HT1080 (cell line): ENCODE measurements at places on chromosomes 3 and 15. TPM values are rescaled to one million over a fixed set of nuclear protein-coding genes. Genes with fewer than 3 reads are reported as not detected.

- no peak for DNase-seq
Measured at GRCh38 chr15:79193549-79193948, 89.0 kb upstream of the ANKRD34C start.

Gene LDHAL6B
- total RNA-seq = not detected in 2 replicates

GRCh38 chr3:132622761-132623160 is 25.7 kb downstream of the ACKR4 start:
- DNase-seq = no peak

DNA sequence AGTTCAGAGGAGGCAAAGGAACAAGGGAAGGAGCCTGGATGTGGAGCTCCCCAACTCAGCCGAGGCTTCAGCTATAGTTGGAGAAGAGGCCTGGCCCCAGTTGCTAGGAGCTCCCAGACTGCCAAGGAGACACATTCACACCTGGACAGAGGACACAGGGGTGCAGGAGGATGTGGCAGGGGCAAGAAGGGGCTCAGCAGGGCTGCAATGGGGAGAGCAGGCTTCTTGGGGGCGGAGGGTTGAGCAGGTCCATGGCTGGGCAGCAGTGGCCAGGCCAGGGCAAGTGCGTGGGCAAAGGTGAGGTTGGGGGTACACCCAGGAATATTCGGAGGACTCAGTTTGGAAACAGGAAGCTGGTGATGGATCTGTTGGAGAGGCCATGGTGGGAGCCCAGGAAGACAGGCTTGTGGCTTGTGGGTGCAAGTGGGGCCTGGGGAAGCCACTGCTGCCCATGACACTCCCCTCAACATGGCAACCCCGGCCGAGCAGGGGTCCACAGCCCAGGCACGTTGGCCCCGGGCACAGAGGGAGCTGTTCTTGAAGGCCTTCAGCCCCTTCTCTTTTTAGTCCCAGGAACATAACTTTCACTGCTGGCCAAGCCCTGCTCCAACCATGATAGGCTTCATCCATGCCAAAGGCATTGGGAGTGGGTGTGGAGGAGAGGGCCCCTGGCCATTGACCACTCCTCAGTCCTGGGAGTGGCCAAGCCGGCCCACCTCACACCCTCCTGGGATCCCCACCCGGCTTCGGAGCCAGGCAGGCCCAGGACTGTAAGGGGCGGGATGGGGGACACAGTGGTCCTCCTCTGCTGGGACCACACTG is 33.3 kb downstream of the TSPAN3 start:
- no peak for DNase-seq

DNA sequence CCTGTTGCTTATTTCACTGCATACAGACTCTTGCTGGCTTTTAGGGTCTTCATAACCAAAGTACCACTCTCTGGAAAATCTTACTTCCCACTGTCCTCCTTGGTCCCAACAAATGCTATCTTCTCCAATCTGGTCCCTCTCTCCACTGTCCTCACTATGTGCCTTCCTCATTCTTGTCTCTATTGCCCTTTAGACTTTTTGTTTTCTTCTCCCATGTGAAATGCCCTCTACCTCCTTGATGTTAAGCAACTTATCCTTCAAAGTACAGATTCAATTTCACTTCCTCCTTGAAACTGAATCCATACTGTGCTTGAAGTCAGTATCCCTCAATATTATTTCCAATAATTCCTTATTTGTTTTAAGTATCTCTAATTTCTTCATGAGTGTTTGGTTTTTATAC is 60.8 kb downstream of the CGGBP1 start:
- no peak for DNase-seq

Gene SLC12A1
- not detected in 2 replicates for total RNA-seq

- no peak for DNase-seq
Measured at GRCh38 chr3:99175276-99175812, 273.8 kb upstream of the DCBLD2 start.

DNA sequence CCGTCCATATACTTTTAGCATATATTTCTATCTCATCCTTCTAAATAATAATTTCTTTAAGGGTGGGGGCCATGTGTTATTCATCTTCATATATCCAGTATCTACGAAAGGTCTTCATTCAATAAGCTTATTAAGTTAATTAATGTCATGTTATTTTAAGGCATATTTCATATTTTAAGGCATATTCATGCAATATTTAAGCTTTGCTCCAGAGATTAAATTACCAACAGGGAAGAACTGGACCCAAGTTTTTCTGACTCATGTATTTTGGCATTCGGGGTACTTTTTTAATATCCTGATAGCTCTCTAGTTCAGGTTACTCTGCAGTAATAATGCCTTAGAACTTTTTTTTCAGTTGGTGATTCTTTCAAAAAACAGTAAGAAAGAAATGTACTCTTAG is 27.4 kb downstream of the PHC3 start:
- no peak for DNase-seq

DNA sequence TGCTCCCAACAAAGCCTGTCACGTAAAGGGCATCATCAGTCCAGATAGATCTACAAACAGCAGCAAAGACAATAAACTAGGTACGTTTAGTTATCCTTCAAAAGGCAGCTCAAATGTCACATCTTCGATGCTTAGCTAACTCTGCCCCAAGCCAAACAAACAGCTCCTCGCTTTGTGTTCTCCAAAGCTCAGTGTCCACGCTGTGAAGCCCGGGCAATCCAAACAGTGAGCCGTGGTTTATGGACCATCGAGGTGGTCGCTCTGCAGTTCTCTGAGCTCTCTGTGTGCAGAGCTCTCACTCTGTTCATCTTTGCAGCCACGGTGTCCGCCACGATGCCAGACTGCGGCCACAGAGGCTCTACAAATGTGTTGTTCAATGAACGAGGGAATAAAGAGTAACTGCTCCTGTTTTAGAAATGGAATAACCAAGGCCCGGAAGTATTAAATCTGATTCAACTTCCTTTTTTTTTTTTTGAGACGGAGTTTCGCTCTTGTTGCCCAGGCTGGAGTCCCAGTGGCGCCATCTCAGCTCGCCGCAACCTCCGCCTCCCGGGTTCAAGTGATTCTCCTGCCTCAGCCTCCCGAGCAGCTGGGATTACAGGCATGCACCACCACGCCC is 117.2 kb upstream of the FAM174B start:
- DNase-seq = no peak

Gene PLCB2
- 0.16 and 0.40 TPM in 2 replicates for total RNA-seq

DNA sequence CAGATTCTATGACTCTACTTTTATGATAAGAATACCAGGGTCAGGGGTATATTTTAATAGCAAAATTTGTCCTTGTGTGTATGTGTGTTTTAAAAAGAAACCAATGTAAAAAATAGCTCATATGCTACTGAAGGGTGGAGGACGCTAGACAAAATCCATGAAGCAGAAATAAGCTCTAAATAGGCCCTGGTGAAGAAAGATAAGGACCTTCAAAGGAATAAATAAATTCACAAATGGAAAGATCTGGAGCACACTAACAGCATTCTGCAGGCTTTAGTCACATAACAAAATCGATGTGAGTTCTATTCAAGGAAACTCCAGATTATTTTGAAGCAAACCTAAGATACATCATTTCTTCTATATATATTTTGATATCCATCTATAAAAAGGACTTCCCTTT is 27.2 kb upstream of the ATP11B start:
- DNase-seq = no peak

Gene FAM107A
- 0.02 TPM in 1 of 2 replicates, not detected in the other for total RNA-seq

DNA sequence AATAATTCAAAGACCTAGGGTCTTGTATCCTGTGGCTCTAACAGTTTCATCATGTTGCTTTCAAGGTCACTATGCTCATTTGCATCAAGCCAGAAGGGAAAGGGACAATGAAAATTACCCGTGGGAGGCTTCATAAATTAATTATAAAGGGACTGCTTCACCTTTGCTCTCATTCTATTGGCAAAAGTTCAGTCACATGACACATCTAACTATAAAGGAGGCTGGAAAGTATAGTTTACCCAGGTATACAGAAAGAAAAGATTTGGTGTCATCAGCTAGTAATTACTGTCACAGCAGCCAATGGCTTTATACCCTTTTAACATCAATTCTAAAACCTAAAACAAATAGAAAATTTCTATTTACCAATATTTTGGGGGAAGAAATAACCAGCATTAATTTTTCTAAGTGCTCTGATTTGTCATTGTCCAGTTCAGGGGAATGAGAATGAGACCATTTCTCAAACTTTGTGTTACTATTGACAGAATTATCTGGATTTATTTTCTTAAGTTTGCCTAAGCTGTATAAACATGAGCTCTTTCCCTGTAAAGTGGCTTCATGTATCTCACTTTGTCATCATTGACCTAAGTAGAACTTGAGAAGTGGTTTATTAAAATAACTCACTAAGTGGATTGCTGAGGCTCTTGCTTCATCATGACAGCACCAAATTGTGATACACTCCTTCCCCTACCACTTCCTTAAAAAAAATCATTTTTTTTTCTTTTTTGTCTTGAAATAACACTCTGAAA is 257.7 kb upstream of the PEX5L start:
- DNase-seq = no peak

DNA sequence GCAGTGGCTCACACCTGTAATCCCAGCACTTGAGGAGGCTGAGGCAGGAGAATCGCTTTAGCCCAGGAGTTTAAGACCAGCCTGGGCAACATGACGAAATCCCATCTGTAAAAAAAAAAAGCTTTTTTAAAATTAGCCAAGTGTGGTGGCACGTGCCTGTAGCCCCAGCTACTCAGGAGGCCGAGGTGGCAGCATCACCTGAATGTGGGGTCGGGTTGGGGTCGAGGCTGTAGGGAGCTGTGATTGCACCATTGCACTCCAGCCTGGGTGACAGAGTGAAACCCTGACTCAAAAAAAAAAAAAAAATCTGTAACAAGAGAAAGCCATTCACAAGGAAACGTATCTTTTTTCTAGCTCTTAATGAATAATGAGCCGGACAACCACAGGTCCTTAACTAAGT is 74.7 kb upstream of the DLG1 start:
- no peak for DNase-seq

Gene CYP8B1
- not detected in 2 replicates for total RNA-seq

Gene MFGE8
- total RNA-seq = 18.7 and 27.6 TPM in 2 replicates

GRCh38 chr3:113269661-113270060 is 58.3 kb downstream of the BOC start:
- no peak for DNase-seq

DNA sequence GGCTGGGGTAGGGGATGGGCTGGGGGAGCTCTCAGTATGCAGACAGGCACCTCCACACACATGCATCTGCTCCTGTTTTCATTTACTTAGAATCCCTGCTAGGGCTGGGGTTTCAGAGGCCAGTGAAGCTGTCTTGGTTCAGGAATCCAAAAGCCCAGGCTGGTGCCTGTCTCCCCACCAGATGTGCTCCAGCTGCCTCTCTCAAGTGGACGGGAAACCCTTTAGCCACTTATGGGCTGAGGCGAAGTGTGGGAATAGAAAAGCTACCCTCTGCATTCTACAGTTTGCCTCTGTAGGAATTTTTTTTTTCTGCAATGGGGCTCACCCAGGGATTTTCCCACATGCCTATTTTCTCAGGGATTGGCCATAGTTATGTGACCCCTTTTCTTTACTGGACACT is 72.5 kb downstream of the ATP2B2 start:
- no peak for DNase-seq

- no peak for DNase-seq
Measured at GRCh38 chr3:15820911-15821310, 23.1 kb upstream of the ANKRD28 start.

- DNase-seq = no peak
Measured at GRCh38 chr3:149454746-149455145, 19.8 kb upstream of the TM4SF4 start.

Gene KBTBD13
- not detected in 2 replicates for total RNA-seq

Gene WDR93
- total RNA-seq = not detected in 2 replicates

GRCh38 chr3:54671511-54671910 is 256.3 kb downstream of the LRTM1 start:
- no peak for DNase-seq

DNA sequence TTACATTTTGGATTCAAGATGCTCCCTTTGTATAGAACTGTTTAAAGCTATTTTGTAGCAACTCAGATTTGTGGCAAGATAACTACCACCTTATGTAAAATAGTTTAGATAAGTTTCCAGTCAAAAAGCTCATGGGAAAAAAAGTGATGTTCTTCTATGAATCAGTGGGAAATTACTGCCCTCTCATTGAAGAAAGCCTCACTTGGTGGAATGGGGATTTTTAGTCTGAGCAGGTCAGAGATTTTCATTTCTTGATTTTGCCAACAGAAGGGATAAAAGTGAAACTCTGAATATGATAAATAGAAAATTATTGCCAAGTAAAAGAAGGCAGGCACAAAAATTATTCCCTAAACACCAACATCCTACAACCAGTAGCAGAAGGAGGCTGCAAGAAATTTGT is 25.8 kb upstream of the CSTA start:
- no peak for DNase-seq

DNA sequence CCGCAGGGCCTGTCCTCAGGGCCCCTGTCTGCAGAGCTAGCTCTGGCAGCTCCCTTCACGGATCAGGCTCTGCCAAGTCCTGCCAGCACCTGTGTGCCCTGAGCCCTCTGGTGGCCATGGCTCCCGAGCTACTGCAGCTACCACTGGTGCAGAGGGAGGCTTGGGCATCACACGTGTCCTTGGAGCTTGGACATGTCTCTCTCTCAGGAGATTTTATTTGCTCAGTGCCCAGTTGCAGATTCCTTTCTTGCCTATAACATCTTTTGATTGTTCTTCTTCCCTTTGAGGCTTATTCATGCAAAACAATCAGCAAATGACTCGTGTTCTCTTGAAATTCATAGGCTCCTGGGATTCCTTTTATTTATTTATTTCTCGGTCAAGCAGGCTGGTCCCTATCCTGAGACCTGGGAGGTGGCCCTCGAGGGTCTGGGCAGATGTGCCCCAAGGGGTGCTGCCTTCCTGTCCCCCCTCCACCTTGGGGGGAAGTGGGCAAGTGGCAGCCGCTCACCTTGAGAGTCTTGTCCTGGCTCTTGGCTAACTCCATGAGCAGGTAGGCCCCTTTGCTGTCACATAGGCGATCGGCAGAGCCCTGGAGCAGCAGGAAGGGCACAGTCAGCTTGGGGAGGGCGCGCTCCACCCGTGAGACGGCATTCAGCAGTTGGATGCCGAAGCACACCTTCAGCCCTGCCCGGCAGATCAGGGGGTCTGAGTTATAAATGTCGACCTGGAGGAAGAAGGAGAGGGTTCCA is 21.9 kb downstream of the ABTB1 start:
- DNase-seq = peak; percentile 82

- no peak for DNase-seq
Measured at GRCh38 chr3:11778248-11778647, 68.4 kb downstream of the TAMM41 start.

Gene ANKUB1
- total RNA-seq = not detected in 2 replicates

- no peak for DNase-seq
Measured at GRCh38 chr3:153339065-153339464, 177.0 kb downstream of the RAP2B start.

Gene CD80
- not detected in 2 replicates for total RNA-seq

- no peak for DNase-seq
Measured at GRCh38 chr3:111794711-111795110, 64.4 kb upstream of the PHLDB2 start.

Gene PTX3
- 56.4 and 60.3 TPM in 2 replicates for total RNA-seq

Gene RETNLB
- not detected in 2 replicates for total RNA-seq
